ENCODE measurements at places on chromosomes 3 and 15. TPM values are rescaled to one million over a fixed set of nuclear protein-coding genes. Genes with fewer than 3 reads are reported as not detected.

Gene TUSC7
- not detected for total RNA-seq

Gene PRTG
- total RNA-seq, result 0.04 TPM

Gene MKRN3
- not detected for total RNA-seq

GRCh38 chr3:13627681-13628080 lies 78.8 kb downstream of the FBLN2 start:
- no peak for DNase-seq

GRCh38 chr3:94431876-94432570 lies 369.2 kb downstream of the NSUN3 start:
- DNase-seq, result no peak

GRCh38 chr15:47570044-47570443 lies 147.3 kb upstream of the SEMA6D start:
- DNase-seq, result no peak

- no peak for DNase-seq
Observed at GRCh38 chr3:52507359-52507758, 12.2 kb downstream of the STAB1 start.

DNA sequence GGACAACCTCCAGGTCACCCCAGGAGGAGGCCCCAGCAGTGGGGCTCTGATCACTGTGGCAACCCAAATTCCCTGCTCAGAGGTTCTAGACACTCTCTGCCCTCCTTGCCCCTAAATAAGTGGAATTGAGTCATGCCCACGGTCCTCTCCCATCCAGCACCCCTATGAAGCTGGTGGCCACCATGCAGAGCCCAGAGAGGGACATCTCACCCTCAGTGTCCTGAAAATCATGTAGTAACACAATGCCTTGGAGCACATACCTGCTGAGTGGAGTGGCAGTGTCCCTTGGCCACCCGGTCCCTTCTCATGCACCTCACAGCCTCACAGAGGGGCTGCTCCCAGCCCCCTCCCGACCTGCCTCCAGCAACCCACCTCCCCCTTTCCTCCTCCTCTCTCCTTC lies 114.3 kb upstream of the MEF2A start:
- DNase-seq, result no peak

DNA sequence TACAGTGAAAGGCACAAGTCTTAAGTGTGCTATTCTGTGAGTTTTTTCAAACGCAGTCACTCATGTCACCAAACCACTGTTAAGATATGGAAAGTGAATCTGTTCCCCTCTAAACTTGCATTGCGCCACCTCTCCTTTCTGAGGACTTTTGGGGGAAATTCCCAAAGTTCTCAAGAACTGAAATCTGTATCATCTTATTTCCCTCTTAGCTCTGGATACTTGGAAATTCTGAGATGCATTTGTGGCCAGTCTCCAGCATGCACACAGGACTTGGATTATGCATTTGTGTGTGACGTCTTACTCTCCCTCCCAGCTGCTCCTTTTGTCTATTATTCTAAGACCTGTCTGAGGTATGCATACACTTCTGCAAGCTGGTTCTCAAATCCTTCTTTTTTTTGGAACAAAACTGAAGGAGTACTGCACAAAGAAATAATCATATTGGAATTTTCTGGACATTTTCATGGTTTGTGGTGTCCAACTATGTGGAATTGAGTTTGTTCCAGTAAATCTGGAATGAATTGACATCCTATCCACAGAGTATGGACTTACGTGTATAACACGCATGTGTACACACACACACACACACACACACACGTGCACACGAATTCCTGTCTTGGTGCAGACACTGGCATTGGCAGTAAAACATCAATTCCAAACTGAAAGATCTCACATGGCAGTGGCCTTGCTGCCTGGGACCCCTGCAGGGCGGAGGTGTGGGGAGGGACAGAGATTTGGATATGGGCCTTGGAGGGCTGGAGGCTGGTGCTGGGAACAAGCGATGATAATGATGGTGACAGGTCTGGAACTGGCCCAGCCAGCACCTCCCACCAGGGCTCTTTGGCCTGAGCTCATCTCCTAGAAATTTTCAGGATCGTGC lies 8.2 kb upstream of the LCTL start:
- no peak for DNase-seq

DNA sequence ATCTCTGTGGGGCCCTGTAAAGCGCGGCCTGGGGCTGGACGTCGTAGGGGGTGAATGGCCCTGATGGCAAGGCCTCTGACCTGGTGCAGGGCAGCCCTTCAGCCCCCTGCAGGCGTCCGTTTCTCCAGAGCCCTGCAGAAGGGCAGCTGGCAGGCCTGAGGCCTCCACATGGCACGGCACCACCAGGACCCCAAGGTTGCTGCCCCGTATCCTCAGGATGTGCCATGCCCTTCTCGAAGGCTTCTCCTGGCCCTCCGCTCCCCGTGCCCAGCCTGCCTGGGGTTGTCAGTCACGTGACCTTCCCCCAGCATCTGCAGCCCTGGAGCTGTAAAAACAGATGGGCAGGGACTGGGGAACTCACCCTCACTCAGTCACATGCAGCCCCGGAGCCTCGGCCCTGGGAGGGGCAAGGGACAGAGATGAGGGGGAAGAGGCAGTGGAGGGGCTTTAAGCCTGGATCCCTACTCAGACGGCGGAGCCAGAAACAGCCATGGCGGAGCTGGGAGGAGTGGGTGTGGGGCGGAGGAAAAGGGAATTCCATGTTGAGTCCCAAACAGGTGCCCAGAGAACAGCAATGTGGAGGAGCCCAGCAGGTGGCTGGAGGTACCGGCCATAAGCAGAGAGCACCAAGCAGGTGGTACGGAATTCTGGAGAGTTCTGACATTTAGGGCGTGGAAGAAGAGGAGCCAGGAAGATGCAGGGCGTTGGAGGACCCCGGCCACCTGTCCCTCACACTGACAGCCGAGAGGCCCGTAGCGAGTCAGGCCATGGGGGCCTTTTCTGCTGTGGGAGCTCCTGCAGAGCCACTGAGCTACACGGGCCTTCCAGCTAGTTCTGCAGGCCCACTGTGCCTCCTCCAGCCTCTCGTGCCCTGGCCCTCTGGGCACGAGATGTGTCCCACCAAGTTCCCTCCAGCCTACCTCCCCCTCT lies 193.1 kb downstream of the XXYLT1 start:
- DNase-seq, result no peak

GRCh38 chr3:101633186-101633585 lies 43.7 kb downstream of the ZBTB11 start:
- DNase-seq, result peak; percentile 82

GRCh38 chr3:61648481-61648880 lies 87.1 kb downstream of the PTPRG start:
- no peak for DNase-seq

Measured in lower leg skin (tissue), 4 donors.